ENCODE measurements at places on chromosomes 3 and 15. TPM values are rescaled to one million over a fixed set of nuclear protein-coding genes. Genes with fewer than 3 reads are reported as not detected.

DNA sequence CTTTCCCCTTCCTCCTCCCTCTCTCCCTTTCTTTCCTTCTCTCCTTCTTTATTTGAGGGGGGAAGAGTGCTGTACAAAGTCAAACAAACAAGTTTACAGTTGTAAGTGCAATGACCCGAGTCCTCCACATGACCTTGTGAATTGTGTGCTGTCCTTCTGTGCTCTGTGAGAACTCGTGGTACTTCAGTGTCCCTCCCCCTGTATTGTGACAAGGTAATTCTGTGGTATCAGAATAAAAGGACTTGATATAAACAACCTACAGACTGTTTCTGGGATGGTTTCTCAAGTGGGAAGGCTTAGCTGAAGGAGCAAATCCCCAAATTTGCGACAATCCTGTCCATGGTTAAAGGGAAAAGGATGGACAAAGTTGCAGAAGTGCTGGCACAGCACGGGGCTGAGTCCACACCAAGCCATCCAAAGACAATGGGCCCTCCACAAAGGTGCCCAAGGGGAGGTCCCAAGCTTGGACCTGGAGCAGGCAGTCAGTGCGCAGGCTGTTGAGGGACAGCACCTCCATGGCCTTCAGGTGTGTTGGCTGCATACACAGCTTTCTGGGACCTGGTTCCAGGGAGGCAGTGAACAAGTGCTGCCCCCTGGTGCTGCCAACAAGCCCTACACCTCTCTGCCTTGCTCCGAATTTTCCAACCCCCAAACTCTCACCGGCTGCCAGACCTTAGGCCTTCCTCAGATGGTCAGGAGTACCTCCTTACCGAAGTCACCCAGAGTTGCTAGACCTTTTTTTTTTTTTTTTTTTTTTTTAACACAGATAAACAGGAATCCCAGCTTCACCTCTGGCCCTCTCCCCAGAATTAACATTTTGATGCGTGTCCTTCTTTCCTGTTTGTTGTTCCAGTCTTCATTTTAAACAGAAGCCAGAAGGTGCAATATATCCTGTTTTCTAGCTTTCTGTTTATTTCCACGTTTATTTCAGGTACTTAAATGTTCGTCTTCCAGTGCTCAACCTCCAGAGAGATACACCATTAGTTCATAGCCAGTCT, 2.6 kb upstream of the APEH start:
- peak; percentile 79 for DNase-seq

DNA sequence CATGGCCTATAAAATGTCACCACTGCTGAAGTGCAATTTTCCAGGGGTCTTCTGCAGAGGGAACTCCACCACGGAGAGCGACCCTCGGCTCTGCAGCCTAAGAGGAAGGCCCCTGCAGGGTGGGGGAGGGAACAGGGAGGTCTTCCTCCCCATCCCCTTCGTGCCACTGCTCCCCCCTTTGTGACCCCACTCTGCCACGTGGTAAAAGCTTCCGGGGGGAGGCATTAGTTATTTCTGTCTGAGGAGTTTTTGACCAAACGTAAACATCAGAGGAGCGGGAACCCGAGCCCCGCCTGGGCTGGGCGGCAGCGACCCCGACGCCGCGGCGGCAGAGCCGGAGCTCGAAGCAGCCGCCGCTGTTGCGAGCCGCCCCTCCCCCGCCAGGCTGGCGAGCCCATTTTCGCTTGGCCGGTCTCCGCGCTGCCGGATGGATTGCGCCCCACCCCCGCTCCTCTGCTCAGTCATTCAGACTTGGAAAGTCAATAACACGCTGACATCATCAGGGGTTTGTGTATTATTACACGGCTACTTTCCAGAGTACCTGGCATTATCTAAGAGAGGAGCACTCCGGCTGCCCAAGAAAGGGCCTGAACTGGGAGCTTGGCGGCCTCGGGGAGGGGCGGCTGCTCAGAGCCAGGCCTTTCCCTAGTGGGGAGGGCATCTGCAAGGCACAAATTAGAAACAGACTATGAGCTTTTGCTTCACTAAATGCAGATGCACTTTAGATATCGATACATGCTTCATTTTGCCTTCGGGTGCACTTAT, 162.5 kb upstream of the TBL1XR1 start:
- DNase-seq = peak; percentile 98

UROC1 gene
- total RNA-seq = not detected

DNA sequence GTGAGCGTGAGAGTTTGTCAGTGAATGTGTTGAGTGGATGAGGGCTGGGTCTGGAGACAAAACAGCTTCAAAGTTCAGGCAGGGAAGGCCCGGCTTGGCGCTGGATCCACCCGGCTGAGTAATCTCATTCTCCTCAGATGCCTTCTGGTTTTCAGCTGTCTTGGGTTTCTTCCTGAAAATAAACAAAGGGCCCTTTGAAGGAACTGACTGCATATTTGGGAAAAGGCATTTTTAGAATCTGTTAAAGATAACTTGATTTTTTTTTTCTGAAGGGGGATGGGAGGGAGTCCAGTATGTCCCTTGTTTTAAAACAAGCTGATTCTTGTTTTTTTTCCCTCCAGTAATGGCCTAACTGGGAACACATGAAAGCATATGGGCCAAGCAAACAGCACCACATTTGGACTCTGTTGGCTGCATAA, 86.4 kb downstream of the TIGIT start:
- peak; percentile 87 for DNase-seq

DNA sequence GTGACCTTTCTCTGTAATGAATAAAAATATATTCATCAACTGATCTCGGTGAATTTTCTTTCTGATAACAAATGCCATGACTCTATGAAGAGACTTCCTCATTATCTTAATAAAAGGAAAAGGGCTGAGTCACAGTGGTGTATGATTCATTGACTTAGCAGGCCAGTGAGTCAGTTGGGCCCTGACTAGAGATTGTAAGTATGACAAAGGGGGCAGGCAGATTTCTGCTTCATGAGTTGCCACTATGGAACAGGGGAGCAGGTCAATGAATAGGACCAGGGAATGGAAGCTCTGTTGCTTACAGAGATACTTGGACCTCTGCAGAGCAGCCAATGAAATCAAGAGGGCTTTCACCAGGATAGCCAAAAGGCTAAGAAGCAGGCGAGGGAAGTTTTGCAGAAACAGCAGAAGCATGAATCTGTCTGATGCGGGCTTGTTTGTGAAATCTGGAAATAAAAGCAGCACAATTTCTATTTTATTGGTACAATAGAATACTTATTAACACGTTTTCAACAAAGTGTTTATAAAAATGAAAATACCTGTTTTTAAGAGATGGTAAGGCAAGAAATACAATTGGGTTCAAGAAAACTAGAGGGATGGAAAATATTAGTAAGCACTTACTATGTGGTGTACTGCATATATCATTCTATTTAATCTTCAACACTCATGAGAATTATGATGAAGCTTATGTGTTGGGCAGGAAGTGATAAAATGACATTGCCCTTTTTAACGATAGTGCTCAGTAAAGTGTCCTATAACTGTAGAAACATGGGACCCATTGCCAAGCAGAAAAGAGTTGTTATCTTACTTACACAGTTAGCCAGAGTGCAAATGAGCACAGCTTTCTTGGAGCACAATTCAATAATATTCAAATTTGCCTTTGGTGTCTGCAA, 169.8 kb upstream of the MYRIP start:
- no peak for DNase-seq

Data from sigmoid colon (tissue), 7 donors.